ENCODE measurements at places on chromosomes 16 and 17.

DNA sequence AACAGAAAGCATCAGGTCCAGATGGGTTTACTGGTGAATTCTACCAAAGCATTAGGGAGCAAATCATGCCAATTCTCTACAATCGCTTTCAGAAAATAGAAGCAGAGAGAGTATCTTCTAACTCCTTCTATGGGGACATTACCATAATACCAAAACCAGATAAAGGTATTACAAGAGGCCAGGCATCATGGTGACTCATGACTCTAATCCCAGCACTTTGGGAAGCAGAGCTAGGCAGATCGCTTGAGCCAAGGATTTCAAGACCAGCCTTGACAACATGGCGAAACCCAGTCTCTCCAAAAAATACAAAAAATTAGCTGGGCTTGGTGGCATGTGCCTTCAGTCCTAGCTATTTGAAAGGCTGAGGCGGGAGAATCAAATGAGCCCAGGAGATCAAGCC, 23.0 kb downstream of the HBQ1 start:
- no peak for DNase-seq

DNA sequence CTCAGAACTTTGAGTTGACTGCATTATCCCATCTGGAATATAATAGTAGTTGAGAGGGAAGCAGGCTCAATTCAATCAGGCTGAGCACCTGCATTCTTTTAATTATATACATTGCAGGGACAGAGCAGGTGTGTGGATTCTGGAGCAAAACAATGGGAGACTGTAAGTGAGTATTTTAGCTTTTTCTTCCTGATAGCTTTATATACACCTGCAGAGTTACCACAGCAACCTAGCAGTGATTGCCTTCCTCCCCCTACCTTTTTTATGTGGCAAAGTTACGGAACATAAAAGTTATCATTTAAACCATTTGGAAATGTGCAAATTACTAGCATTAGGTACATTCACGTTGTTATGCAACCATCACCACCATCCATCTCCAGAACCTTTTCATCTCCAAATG, 25.4 kb upstream of the RHOT1 start:
- no peak for DNase-seq

DNA sequence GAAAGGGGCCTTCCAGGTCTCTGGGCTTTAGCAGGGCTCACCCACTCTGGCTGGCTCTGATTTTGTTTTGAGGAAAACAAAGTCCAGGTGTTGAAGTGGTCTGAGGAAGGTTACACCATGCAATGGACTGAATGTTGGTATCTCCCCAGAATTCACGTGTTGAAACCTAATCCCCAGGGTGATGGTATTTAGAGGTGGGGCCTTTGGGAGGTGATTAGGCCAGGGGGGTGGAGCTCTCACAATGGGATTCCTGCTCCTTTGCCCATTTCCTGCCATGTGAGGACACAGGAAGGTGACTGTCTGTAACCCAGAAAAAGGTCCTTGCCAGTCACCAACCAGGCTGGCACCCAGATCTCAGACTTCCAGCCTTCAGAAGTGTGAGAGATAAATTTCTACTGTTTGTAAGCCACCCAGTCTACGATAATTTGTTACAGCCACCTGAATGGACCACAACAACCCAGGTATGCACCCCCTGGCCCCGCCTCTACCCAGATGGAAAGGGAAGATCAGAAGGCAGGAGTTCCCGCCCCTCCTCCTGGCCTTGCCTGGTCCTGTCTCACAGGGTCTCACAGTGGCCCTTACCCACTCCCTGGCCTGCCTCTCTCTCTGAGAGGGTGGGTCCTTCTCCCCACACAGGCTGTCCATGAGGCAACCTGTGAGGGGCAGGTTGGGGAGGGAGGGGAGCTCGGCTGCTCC, 32.0 kb downstream of the LRRC75A start:
- no peak for DNase-seq

- DNase-seq, result no peak
Observed at GRCh38 chr17:17200831-17201230, 5.3 kb downstream of the PLD6 start.

- no peak for DNase-seq
Observed at GRCh38 chr17:33229499-33229898, 63.6 kb downstream of the ASIC2 start.

GRCh38 chr17:47905221-47905733, 9.2 kb downstream of the SP2 start:
- DNase-seq, result no peak

DNA sequence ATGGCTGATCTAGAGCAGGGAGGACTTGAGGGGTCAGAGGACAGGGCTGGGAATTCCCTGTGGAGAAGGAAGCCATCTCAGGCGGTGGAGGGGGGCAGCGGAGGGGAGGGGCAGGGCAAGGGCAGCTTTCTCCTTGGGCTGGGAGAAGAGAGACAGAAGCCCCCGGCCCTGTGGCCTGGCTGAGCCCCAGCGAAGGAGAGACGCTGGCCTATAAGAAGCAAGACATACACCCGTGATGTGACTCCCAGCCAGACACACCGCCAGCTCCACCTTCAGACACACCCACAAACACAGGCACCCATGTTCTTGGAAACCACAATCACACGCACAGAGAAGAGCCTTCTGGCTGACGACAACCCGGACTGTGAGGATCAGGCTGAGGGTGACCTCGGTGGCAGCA, 10.0 kb downstream of the TRPV3 start:
- no peak for DNase-seq

- no peak for DNase-seq
Observed at GRCh38 chr17:16909472-16910246, 62.3 kb downstream of the TNFRSF13B start.
